ENCODE measurements at places on chromosomes 1 and 21.

DNA sequence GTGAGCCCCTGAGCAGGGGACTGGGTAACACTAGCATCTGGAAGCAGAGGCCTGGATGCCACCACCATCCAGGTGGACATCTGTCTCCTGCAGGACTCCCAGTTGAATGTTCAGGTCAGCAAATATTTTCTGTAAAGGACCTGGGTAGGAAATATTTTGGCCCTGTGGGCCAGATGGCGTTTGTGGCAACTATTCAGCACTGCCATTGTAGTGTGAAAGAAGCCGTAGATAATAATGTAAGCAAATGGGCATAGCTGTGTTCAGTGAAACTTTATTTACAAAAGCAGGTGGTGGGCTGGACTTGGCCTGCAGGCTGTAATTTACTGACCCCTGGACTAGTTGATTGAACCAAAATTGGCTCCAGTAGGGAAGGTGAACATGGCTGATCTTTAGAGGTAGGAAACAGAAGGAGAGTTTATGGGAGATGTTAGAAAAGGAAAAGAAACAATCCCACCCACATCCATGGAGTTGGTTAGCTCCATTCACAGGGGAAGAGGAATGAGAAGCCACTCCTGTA, 20.0 kb upstream of the CD101 start:
- DNase-seq = no peak

DNA sequence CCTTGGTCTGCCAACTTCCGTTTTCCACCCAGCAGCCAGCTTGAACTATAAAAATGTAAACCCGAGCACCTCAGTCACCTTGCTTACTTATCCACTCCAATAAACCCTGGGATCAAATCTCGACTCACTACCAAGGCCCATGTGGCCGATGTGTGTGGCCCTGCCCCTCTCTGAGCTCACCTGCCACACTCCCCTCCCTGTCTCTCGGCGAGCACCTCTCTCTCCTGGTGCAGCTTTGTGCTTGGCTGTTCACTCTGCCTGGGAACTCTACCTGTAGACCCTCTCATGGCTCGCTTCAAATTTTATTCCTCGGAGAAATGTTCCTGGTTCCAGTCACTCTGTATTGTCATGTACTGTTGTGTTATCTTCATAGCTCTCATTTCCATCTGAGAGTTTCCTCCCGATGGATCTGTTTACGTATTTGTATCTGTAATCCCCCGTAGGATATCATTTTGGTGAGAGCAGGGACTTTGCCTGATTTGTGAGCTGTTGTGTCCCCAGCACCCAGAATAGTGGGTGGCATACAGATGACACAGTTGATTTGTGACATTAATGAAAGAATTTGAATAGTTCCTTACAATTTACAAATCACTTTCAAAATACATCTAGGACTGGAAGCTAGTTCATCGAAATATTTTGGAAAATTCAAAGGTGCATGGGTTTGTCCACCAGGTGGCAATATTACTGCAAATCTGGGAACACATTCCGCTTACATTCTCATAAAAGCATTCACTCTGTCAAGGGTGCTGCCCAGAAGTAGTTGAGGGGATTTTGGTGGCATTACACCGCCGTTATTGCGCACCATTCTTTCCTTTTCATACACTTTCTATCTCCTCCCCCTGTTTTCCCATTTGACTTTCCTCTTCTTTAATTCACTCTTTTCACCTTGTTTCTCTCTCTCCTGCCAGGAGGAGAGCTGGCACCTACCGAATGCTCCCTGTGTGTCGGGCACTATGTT, 95.3 kb downstream of the ABCA4 start:
- DNase-seq = no peak

GRCh38 chr1:87093286-87093685, 178.9 kb downstream of the HS2ST1 start:
- DNase-seq = no peak

- no peak for DNase-seq
Measured at GRCh38 chr1:232614811-232615210, 15.1 kb downstream of the SIPA1L2 start.

- DNase-seq = peak; percentile 45
Measured at GRCh38 chr1:5991381-5992025, 722 bp downstream of the NPHP4 start.

Measured in CD4-positive, alpha-beta T cell treated with Interferon alpha-2 for 1 hour (primary cell).